ENCODE measurements at places on chromosomes 4 and X.

- DNase-seq: no peak
Measured at GRCh38 chrX:12237131-12237530, 98.9 kb downstream of the FRMPD4 start.

GRCh38 chr4:155974996-155975395, 21.3 kb upstream of the CTSO start:
- DNase-seq: no peak

GRCh38 chr4:3419836-3420605, 21.7 kb upstream of the HGFAC start:
- DNase-seq: no peak

DNA sequence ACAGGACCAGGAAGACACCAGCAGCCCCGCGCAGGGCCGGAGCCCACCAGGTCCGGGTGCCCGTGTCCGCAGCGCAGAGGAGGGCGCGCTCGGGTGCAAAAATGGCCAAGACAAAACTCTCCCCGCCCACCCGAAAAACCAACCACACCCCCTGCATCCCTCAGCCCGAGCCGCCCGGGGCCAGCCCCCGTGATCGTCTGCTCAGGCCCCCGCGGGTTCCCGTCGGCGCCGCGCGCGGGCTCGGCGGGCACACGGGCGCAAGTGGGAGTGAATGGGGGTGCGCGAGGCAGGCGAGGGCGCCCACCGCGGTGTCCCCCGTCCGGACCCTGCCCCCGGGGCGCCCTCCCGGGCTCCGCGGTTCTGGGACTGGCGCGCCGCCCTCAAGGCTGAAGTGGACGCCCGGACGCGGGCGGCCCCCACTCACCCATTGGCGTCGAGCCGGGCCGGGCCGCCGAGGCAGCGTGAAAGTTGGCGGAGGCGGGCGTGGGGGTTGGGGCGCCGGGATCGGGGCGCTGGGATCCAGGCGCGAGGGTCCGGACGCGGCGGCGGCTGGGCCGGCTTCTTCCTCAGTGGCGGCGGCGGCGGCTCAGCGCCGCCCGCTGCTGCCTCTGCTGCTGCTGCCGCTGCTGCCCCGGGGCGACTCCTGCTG, 393 bp downstream of the SH3KBP1 start:
- DNase-seq: no peak

DNA sequence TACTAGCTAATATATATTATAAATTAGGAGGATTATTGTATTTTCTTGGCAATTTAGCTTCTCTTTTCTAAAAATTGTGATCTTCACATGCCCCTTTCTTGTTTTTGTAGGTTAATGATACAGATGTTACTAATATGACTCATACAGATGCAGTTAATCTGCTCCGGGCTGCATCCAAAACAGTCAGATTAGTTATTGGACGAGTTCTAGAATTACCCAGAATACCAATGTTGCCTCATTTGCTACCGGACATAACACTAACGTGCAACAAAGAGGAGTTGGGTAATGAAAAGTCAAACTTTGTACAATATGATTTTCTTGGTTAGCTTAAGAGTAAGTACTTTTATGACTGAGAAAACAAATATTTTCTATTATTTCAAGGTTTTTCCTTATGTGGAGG, 74.1 kb downstream of the SLC10A6 start:
- DNase-seq: no peak

DNA sequence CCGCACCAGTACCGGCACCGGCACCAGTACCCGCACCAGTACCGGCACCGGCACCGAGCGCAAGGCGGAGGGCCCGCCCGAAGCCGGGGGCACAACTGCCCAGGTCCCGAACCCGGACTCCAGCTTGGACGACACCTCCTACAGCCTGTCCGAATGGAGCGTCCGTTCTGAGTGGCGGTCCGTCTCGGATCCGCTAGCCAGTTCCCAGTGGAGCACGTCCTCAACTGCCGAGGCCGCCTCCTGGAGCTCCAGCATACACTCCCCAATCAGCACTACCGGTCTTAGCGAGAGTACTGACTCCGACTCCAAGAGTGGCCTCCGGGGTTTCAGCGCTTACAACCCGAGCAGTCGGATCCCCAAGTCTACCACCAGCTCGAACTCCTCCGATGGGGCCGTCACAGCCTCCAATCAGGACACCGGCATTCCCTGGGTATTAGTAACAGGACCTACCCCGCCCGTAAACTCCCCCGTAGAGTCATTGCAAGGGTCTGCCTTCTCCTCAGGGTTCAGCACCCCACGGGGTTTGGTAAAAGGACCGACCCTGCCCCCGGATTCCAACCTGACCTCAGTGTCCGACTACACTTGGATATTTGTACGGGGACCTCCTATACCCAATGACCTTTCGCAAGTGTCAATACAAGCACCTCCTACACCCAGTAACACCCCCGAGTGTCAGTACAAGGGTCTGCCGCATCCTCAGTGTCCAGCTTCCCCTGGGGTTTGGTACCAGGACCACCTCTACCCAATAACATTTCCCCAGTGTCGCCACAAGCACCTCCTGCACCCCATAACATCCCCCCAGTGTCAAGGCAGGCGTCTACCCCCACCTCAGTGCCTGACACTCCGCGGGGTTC, 721 bp upstream of the MAOA start:
- peak; percentile 29 for DNase-seq

- no peak for DNase-seq
Measured at GRCh38 chr4:39522068-39522467, 5.2 kb downstream of the UGDH start.

DNA sequence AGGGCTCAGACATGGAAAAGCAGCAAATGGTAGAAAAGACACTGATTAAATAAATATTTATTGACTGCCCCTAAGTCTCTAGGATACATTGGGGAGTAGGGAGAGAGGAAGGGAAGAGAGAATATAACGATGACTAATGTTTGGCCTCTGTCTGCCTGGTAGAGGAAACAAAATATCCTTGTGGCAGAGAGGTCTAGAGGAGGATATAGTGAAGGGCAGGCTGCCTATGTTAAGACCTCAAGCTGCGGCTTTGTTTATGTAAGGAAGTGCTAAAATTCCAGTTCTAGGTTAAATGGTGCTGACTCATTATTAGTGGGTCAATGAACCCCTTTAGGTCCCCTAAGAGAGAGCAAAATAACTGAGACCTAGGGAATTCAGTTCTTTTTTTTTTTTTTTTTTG, 427.3 kb upstream of the FTHL17 start:
- DNase-seq: no peak

DNA sequence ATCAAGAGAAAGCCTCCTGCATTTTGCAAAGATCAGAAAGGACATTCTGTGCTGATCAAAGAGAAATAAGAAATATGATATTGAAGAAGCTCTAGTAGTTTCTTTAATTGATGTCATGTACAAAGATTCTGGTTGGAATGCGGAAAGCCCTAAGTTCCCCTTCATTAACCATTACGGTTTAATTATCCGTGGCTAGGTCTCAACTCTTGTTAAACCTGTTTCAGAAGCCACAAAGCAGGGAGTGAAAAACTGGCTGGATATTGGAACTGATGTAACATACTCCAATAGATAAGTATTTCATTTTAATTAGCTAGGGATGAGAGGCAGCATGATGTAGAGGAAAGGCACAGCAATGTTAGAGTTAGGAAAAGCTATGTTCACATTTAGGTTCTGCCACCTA, 55.7 kb downstream of the SPANXN3 start:
- no peak for DNase-seq

DNA sequence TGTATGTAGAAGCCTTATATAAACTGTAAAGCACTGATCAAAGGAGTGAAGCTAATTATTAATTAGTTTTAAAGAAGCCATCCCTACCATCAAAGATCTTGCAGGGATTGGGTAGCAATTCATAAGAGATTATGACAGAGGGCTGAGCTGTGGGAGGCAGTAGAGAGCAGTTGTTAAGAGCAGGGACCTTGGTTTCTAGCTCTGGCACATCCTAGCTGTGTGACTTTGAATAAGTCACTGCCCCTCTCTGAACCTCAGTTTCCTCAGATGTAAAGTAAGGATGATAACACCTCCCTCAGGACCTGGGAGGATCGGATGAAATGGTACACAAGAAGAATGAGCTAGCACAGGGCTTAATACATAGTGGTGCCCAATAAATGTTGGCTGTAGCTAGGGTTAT, 45.4 kb downstream of the APLN start:
- DNase-seq: no peak

- DNase-seq: peak; percentile 27
Measured at GRCh38 chrX:22686138-22686541, 313.6 kb upstream of the DDX53 start.

GRCh38 chr4:3489451-3489962, 26.4 kb downstream of the DOK7 start:
- no peak for DNase-seq

GRCh38 chr4:110085131-110085530, 113.3 kb downstream of the ELOVL6 start:
- DNase-seq: no peak

- peak; percentile 57 for DNase-seq
Measured at GRCh38 chr4:78776729-78777575, 802 bp downstream of the BMP2K start.

DNA sequence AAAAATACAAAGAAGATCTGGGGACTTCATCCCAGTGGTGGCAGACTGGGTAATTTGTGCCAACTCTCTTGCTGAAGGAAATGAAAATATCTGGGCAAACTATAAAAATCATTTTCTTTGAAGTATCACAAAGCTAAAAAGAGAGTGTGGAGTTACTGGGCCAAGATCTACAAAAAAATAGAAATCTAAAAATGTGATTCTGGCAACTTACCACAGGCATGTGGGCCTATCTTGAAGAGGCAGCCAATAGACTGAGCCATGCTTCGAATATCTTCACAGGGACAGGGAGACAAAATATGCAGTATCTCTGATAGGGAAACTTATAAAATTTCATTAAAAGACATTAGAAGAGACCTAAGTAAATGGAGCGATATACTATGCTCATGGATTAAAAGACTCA, 168.8 kb downstream of the RCHY1 start:
- DNase-seq: no peak

- DNase-seq: no peak
Measured at GRCh38 chr4:146763560-146763959, 124.9 kb downstream of the POU4F2 start.

- DNase-seq: no peak
Measured at GRCh38 chr4:140315019-140315418, 58.4 kb upstream of the SCOC start.

GRCh38 chrX:9376111-9376510, 88.7 kb upstream of the TBL1X start:
- no peak for DNase-seq

DNA sequence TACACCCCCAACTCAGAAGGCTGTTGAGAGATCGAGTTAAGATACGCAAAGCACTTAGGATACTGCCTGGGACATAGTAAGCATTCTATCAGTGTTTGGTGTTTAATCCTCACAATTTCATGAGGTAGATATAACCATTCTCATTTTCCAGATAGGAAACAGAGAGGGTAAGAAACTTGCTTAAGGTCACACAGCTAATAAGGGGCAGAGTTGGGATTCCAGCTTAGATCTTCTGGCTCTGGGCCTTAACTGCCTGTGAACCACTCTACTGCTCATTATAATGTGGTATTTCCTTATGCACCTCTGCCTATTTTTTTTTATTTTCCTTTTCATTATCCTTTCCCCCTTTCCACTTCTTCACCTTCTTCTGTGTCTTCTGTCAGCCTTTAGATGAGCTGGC, 242.2 kb upstream of the ANXA3 start:
- no peak for DNase-seq

GRCh38 chrX:138914767-138915166, 203.2 kb upstream of the FGF13 start:
- DNase-seq: no peak

DNA sequence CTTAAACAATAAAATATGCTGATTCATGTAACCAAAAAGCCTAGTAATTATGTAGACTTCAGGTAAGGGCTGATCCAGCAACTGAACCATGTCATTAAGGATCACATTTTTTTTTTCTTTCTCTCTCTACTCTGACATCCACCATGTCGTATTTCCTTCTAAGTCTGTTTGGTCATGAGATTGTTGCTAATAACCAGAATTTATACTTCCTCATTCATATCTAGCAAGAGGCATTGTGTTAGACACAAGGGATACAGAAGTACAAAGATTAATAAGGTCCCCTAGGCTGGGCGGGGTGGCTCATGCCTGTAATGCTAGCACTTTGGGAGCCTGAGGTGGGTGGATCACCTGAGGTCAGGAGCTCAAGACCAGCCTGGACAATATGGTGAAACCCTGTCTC, 24.1 kb downstream of the PHEX start:
- no peak for DNase-seq

- no peak for DNase-seq
Measured at GRCh38 chr4:139672215-139672614, 6.6 kb downstream of the MGST2 start.

DNA sequence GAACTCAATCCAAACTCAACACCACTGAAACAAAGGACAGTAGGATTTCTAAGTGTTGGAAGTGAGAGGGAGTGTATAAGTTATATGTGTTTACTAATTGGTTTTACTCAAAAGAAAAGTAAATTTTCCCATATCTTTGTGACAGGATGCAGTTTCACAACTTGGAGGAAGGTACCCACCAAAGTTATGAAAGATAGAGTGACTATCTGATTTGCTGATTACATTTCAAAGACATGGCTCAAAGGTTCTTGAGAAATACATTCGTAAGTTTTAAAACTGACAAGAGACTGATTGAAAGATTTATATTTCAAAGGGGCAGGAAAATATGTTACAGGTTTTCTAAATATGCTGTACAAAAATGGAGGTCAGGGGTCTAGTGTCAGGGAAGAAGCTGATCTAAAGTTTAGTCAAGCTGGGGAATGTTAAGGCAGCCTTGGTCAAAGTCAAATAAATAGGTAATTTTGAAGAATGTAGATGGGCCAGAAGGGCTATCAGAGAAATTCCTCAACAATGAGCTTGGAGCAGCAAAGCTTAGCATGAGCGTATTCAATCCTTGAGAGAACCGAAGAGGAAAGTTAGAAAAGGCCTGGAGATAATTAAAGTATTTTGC, 9.7 kb upstream of the COMMD8 start:
- no peak for DNase-seq

- no peak for DNase-seq
Measured at GRCh38 chr4:83232082-83232481, 52.5 kb downstream of the COQ2 start.

DNA sequence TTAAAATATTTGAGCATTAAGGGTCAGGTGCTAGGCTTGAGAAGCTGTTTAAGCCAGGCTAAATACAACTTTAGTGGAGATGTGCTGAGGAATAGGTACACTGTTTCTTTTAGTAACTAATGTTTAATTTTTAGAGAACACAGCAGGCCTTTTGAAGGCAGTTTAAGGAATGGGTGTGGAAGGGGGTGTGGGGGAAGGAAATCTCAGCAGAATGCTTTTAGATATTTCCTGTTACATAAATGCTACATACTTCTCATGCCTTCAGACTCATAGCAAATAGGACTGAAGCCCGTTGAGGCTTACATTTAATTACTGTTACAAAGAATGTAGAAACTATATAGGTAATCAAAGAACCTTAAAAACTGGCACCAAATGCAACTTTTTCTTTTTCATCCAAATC, 66.3 kb downstream of the WWC2 start:
- DNase-seq: no peak

DNA sequence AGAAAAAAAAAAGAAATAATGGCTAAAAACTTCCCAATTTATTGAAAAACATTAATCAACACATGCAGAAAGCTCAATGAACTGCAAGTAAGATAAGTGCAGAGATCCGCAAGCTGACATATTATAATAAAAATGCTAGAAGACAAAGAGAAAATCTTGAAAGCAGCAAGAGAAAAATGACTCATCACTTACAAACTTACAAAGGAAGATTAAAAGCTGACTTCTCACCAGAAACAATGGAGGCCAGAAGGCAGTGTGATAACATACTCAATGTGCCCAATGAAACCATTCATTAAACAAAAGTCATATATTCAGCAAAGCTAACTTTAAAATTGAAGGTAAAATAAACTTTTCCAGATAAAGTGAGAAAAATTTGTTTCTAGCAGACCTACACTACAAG, 7.3 kb upstream of the BRWD3 start:
- no peak for DNase-seq

Data from bone marrow (tissue), 2 donors.